ENCODE measurements at places on chromosomes 4 and X.

GRCh38 chr4:138961664-138962063 is 53.9 kb upstream of the NOCT start:
- DNase-seq, result no peak

DNA sequence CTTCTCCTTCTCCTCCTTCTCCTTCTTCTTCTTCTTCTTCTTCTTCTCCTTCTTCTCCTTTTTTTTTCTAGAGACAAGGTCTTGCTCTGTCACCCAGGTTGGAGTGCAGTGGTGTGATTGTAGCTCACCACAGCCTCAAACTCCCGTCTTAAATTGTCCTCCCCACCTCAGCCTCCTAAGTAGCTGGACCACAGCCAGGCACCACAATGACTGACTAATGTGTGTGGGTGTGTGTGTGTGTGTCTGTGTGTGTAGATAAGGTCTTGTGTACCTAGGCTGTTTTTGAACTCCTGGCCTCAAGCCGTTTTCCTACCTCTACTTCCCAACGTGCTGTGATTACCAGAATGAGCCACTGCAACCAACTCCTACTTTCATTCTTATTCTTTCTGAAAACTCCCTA is 390.9 kb downstream of the ADAM29 start:
- no peak for DNase-seq

DNA sequence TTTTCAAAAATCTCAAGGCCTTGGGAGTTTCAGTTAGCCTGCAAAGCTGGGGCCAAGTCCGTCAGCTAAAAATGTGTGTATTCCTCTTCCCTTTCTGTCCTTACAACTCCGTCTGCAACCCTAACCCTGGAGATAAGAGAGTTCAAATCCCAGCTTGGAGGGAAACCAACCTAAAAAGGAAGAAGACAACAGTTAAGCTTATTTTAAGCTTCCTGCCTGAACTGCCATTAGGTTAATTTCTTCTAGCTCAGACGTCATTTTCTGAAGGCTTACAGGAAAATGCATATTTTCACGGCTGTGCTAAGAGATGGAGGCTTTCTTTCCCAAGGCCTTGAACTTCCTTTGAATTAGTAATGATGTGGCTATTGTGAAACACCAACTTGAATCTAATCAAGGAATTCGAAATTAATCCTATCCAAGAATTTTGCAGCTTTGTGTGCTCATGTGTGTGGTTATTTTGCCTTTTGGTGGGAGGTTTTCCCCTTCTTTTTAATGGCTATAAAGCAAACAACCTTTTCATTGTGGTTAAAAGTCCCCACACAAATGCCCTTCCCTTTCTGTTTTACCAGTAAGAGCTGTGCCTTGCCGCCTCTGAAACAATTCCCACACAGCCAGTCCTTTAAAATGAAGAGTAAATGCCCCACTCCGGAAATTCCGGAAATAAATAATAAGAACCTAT is 103.5 kb downstream of the IRF2 start:
- no peak for DNase-seq

GRCh38 chr4:158807691-158808090 is 38.9 kb downstream of the FNIP2 start:
- no peak for DNase-seq

DNA sequence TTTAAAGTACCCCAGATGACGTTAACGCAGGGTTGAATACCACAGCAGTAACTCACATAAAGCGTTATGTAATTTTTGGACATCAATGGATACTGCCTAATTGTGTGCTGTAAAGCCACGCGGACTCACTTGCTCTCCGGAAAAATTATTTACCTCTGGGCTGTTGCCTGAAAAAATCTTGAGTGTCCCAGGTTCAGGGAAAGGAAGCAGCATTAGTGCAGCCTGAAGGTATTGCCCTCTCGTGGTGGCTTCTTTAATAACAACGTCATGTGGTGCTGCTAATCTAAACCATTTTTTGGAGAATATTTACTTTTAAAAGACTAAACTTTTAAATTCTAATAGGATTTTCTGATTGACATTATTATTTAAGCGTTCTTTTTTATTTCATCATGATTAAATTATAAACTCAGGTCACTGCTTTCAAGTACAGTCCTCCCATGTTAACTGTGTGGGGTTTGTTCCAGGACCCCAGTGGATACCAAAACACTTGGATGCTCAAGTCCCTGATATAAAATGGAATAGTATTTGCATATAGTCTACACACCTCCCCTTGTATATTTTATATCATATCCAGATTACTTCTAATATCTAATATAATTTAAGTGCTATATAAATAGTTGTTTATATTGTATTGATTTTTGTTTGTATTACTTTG is 384.8 kb downstream of the FAM133A start:
- DNase-seq, result no peak

DNA sequence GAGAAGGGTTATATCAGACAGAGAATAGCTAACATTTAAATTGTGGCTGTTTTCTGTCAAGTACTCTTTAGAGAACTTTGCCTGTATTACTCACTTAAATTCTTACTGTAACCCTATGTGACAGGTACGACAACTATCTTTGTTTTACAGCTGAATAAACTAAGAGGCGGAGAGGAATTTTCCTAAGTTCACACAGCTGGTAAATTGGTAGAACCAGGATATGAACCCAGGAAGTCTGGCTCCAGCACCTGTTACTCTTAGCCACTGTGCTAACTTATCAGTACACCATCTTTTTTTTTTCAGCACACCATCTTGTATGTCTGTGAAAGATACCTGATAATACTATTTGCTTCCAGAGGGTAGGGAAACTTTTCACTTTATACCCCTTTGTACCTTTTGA is 2.0 kb upstream of the SYP start:
- DNase-seq, result no peak

DNA sequence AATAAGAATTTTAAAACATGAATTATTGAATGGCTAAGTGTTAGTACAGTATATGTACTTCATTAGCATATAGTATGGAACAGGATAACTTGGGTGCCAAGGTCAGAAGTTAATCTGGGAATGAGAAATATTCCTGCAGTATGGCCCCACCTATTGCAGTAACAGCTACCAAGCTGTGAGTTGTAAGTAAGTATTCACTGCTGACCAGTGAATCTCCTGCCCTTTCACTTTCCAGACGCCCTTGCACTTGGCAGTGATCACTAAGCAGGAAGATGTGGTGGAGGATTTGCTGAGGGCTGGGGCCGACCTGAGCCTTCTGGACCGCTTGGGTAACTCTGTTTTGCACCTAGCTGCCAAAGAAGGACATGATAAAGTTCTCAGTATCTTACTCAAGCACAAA is 105.1 kb downstream of the NFKB1 start:
- DNase-seq, result no peak

DNA sequence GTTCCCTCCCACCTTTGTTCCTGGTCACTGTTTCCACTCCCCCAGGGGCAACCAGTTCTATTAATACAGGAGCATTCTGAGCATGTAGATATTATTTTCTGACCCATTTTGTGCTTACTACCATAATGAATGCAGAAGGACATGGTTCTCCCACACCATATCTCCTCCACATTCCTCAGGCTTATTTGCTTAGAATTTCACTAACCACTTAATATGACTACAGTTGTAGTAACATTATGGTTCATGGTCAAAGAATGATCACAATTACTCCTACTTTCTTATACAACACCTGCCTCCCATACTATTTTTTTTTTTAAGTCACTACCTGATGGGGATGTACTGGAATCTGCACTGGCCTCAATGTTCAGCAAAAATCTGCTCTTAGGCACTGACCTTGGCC is 7.5 kb upstream of the FAM184B start:
- DNase-seq, result no peak

DNA sequence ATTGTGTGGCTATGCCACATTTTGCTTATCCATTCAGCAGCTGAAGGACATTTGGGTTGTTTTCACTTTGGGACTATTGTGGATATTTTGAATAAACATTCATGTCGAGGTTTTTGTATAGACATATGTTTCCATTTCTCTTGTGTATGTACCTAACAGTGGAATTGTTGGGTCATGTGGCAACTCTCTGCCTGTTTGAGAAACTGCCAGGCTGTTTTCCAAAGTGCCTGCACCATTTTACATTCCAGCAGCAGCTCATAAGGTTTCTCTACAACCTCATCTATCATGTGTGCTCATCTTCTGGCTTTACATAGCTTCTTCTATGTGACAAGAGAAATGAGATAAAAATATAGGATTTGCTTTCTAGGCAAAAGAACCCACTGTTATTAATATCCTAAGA is 29.5 kb upstream of the TSPAN5 start:
- DNase-seq, result no peak

Measured in stimulated activated CD8-positive, alpha-beta memory T cell treated with anti-CD3 and anti-CD28 coated beads, Interleukin-4, amount 100 ng/mL, for 1 hour (primary cell).